Stimulated activated CD4-positive, alpha-beta T cell treated with anti-CD3 and anti-CD28 coated beads, Interleukin-15, amount 100 ng/mL, for 48 hours (primary cell): ENCODE measurements at places on chromosomes 2 and 18.

GRCh38 chr2:3021720-3022119 lies 355.9 kb downstream of the EIPR1 start:
- DNase-seq, result no peak

GRCh38 chr2:101428422-101429176 lies 41.3 kb upstream of the CREG2 start:
- no peak for DNase-seq

GRCh38 chr18:35956226-35956625 lies 16.3 kb upstream of the RMP24 start:
- DNase-seq, result no peak

GRCh38 chr2:236883819-236884218 lies 201.9 kb upstream of the COPS8 start:
- no peak for DNase-seq

DNA sequence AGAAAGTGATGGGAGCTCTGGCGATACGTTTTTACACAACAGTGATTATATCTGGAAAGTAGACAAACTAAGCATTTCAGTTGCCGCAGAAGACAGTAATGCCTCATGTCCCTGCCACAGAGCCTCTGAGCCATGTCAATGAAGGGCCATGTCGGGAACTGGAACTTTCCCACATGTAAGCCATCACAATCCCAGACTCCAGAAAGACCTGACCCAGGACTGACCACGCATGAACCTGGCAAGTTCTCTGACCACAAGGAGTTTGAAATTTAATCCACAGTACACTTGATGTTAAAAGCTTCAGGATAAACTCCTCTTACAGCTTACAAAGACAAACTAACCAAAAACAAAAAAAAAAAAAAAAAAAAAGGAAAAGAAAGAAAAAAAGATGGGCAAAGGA lies 267.3 kb downstream of the SLC8A1 start:
- no peak for DNase-seq

GRCh38 chr2:200736646-200737274 lies 75.0 kb upstream of the BZW1 start:
- no peak for DNase-seq

DNA sequence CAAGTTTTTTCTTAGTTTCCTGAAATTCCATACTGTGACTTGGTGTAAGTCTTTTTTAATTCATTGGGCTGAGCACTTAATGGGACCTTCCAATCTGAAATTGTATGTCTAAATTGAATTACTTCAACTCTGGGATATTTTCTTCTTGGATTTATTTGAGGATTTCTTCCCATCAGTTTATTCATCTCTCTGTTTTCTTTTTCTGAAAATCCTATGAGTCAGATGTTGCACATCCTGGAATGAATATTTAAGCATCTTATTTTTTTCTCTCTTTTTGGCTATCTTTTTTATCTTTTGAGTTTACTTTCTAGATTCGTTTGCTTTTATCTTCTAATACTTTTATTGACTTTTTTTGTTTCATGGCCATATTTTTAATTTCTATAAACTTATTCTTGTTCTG lies 55.4 kb upstream of the ACYP2 start:
- DNase-seq, result no peak

GRCh38 chr2:205232086-205232485 lies 450.2 kb upstream of the NRP2 start:
- no peak for DNase-seq

DNA sequence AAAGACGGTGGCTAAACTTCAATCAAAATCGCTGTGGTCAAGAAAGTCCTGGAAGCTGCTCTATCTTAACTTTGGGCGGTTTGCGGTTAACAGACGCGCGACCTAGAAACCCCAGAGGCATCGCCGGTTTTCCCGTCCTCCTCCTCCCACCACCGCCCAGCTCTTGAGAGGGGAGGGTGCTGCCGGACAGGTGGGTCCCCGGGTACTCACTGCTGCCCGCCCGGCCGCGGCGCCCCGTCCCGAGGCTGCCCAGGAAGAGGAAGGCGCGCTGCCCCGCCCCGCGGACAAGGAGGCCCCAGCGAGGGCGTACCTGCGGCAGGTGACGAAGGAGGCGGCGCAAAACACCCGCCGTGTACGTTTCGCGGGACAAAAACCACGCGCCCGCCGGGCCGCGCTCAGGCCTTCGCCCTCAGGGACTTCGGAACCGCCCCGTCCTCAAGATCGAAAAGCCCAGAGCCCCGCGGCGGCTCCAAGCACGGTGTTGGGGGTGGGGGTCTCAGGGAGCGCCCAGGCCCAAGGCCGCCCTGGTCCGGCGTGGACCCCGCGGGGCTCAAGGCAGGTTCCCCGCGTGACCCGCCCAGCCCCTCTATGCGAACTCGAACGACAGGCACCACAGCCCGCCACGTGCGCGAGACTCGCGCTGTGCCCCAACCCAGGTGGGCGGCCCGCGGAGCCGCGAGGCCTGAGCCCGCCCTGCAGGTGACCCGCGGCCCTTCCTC lies at the start of gene SH3YL1:
Gene SH3YL1, minus strand, starts transcription at position 259 of the 719 bp plus-strand sequence. Its CDS starts 48 bp downstream, at position 211.
- DNase-seq, result no peak

DNA sequence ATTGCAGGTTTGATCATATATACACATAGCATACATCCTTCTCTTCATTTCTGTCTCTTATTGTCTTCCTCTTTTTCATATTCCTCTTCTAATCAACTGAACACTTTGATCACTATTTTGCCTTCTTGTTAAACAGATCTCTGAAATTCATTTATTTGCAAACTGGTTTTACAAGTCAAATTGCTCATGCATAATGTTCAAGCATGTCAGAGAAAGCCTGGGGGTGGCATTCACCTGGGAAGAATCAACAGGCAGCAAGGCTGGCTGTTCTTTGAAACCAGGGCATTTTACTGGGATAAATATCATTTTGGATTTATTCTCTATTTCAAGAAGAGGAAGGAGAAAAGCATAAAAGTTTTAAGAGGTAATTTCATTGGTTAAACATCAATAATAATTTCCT lies 66.9 kb upstream of the LRATD1 start:
- no peak for DNase-seq

DNA sequence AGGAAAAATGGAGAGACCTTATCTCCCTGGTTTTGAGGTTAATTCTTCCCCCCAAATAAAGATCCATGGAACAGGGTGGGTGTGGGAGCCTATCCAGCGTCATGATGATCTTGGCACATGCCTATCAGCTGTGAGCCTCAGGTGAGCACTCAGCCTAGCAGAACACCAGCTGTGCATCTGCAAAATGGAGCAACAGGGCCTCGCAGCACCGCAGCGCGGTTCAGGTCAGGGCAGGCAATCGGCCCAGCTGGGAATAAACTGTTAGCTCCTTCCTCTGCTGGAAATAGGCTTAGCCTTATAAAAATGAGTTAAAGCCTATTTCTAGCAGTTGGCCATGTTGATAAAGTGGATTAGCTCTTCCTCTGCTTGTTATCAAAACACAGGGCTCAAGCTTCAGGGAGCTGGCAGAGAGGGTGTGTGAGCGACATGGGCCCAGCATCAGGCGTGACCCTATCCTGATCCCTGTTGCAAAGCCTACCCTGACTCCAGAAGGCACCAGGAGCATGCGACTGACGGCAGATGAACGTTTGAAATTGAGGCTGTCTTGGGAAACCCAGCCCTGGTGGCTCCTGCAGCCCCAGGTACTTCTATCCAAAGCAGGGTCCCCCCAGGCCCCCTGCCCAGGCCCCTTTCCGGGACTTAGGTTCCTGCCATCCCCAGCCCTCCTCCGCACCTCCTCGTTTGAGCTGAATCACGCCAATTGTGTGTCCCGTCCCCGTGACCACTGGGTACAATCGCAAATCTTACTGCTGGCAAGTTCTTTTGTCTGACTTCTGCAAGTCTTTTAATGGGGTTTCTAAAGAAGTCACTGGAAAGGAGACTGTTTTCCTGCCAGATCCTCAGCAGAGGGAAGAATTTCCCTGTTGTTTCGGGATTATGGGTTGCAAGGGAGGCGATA lies 35.4 kb downstream of the ARHGEF4 start:
- DNase-seq, result no peak

- no peak for DNase-seq
These were observed 42.3 kb downstream of the TTC21B start for GRCh38 chr2:165911231-165911630.

DNA sequence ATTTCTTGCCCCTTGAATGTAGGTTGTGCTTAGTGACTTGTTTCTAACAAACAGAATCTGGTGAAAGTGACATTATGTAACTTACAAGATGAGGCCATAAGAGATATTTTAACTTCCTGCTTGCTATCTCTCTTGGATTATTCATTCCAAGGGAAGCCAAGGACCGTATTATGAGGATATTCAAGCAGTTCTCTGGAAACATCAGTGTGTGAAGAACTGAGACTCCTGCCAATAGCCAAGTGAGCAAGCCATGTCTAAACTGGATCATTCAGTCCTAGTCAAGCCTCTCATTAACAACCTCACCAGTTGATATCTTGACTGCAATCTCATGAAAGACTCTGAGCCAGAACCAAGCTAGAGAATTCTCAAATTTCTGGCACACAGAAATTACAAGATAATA lies 765.1 kb upstream of the SLC8A1 start:
- DNase-seq, result no peak

GRCh38 chr2:226772389-226773179 lies 27.0 kb downstream of the IRS1 start:
- DNase-seq, result no peak

GRCh38 chr2:191295088-191295487 lies 49.9 kb downstream of the MYO1B start:
- DNase-seq, result no peak

GRCh38 chr2:68734176-68734575 lies 435 bp upstream of the ARHGAP25 start:
- no peak for DNase-seq

DNA sequence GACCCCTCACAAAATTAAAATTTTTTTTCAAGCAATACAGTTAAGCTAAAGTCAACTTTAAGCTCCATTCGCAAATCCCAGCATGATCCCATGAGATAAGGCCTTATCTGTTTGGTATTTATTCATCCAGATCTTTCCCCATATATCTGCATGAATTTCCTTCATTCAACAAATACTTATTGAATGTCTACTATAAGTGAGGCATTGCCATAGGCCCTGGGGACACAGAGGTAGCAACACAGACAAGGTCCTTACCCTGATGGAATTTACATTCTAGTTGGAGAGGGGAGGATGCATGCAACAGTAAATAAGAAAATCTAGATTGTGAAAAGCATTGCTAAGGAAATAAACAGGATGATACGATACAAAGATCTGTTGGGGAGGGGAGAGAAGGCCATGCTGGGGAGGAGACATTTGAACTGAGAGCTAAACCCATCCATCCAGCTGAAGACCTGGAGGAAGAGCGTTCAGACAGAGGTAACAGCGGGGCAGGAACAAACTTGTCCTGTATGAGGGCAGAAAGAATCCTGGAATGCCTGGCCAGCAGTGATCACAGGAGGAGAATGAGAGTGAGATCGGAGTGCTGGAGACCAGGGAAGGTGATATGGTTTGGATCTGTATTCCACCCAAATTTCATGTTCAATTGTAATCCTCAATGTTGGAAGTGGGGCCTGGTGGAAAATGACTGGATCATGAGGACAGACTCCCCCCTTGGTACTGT lies 71.6 kb downstream of the SDC1 start:
- no peak for DNase-seq

DNA sequence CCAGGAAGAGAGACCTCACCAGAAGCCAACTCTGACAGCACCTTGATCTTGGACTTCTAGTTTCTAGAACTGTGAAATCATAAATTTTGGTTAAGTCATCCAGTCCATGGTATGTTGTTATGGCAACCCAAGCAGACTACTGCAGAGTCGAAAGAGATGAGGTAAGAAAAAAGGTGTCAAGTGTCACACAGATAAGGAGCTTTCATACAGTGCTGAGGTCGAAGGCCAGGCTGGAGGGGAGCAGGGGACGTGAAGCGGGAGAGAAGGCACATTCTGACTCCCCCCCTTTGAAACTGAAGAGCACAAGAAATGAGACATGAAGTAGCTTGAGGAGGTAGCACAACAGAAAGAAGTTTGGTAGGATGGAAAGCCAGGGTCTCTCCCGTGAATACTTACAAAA lies 110.4 kb downstream of the ALK start:
- no peak for DNase-seq

DNA sequence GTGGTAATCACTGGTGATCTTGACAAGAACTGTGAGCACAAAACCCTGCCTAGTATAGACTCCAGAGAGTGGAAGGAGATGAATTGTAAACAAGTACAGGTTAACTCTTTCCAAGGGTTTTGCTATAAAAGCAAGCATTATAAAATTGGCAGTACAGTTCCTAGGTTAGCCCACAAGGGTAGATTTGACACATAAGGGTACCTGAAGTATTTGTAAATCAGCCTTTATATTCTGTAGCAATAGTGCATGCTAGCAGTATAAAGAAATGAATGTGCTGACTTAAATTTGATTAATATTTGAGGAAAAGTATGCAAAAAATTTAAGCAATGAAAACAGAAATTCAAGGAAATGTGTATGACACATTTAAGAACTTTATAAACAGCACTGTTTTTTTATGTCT lies 42.4 kb downstream of the SP3 start:
- DNase-seq, result no peak

GRCh38 chr2:120589771-120590608 lies 145.7 kb upstream of the GLI2 start:
- no peak for DNase-seq

DNA sequence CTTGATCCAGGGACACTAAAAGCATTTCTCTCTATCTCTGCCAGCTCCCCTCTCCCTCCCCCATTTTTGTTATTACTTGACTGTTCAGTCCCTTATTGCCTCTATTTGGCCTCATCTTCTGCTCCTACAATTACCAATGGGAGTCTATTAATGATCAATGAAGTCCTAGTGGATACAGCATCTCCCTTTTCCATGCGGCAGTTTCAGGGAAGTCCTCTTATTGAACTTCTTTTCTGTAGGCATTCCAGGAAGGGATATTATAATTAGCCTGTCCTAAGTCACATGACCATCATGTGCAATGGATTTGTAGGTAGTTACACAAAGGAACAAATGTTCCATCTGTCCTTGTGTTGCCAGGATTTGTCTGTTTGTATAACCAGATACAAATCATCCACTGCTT lies 495.1 kb upstream of the CNTNAP5 start:
- DNase-seq, result no peak

DNA sequence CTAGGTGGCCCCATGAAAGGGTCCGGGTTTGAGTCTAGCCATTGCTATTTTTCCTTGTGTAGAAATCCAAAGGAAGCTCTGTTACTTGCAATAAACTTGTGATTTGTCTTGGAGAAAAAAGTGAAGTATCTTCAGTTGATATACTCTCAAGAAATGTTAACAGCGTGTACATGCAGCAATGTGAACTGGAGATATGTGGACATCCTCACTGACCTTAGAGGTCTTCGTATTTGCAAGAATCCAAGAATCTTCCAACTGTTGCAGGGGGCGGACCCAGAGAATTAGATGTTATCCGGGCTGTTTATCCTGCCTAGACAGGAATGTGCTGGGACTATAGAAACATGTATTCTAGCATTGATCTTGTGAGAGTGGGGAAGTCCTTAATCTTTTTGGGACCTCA lies 187.6 kb downstream of the KCNS3 start:
- DNase-seq, result no peak

- DNase-seq, result no peak
These were observed 3.1 kb upstream of the KYNU start for GRCh38 chr2:142874293-142874814.

DNA sequence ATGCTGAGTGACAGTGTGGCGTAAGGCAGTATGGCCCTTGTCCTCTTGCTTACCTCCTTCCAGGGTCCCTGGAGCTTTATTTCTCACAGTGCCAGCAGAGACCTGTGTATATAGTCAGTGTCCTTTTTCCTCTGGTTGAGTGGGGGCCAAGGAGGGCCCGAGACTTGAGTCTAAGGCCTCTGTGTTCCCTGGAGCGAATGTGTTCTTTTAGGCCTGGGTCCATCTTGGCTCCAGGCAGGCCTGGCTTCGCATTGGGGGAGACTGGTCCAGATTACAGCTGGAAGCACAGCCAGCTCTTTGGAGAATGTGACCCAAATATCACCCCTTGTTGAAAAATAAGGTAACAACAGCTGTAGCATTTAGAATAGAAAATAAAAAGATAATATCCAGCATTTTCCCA lies 5.0 kb downstream of the VAMP5 start:
- DNase-seq, result no peak
